Skeletal muscle tissue (tissue), 5 donors: ENCODE measurements at places on chromosomes 7 and 10. TPM values are rescaled to one million over a fixed set of nuclear protein-coding genes. Genes with fewer than 3 reads are reported as not detected.

The ANXA7 gene
- 47.0 TPM for total RNA-seq

The TAS2R39 gene
- total RNA-seq = not detected

The SNX13 gene
- total RNA-seq = 37.6 TPM

The CALML3 gene
- not detected for total RNA-seq

The HGF gene
- 4.7 TPM for total RNA-seq

The GRM8 gene
- total RNA-seq = not detected

The CSGALNACT2 gene
- 24.0 TPM for total RNA-seq

The IFIT2 gene
- 6.8 TPM for total RNA-seq

The NANOS1 gene
- total RNA-seq = 2.6 TPM

The PNLIPRP3 gene
- total RNA-seq = under 0.01 TPM

The HEPACAM2 gene
- total RNA-seq = not detected

The PPP1R9A gene
- total RNA-seq = 42.3 TPM

The PON1 gene
- not detected for total RNA-seq

The CYP3A5 gene
- 1.0 TPM for total RNA-seq

The TET1 gene
- 15.1 TPM for total RNA-seq

The PDE6C gene
- total RNA-seq = not detected

The ZNF277 gene
- total RNA-seq = 17.7 TPM

The SH2D4B gene
- under 0.01 TPM for total RNA-seq

The AMPH gene
- total RNA-seq = 9.4 TPM

The NKX2-3 gene
- total RNA-seq = 1.0 TPM

The CLEC5A gene
- 0.52 TPM for total RNA-seq

The VIM gene
- 1,688 TPM for total RNA-seq

The EPO gene
- not detected for total RNA-seq

The OPN4 gene
- total RNA-seq = not detected

The ODAD2 gene
- total RNA-seq = 0.52 TPM

The CUTC gene
- total RNA-seq = 19.3 TPM

The CALCR gene
- total RNA-seq = 5.2 TPM

The GIMAP7 gene
- total RNA-seq = 4.2 TPM

The CRCP gene
- 26.6 TPM for total RNA-seq

The ATRNL1 gene
- total RNA-seq = 7.8 TPM

The NUTM2B gene
- total RNA-seq = 1.0 TPM

The CALML5 gene
- total RNA-seq = not detected

The FFAR4 gene
- 0.52 TPM for total RNA-seq

The ARHGEF5 gene
- 0.52 TPM for total RNA-seq

The NRAP gene
- total RNA-seq = 27.1 TPM

The MBL2 gene
- total RNA-seq = not detected

The SLC39A12 gene
- total RNA-seq = under 0.01 TPM

The EVX1 gene
- total RNA-seq = not detected

The CNPY1 gene
- total RNA-seq = 0.52 TPM

The CPA1 gene
- 2.6 TPM for total RNA-seq

The FOXI2 gene
- total RNA-seq = not detected

The SHTN1 gene
- total RNA-seq = 1.6 TPM
